Activated T-helper 2 cell treated with anti-CD3 and anti-CD28 coated beads, Interferon-gamma antibody, Interleukin-2, Interleukin-4, amounts not matched to agents 10 μg/mL and 5 μg/mL and 100 μg/mL, durations not matched to agents 14 hours and 24 hours and 36 hours (primary cell): ENCODE measurements at places on chromosomes 4 and X.
A peak's percentile ranks its signal among the peaks of the same experiment; 100 is the strongest.

DNA sequence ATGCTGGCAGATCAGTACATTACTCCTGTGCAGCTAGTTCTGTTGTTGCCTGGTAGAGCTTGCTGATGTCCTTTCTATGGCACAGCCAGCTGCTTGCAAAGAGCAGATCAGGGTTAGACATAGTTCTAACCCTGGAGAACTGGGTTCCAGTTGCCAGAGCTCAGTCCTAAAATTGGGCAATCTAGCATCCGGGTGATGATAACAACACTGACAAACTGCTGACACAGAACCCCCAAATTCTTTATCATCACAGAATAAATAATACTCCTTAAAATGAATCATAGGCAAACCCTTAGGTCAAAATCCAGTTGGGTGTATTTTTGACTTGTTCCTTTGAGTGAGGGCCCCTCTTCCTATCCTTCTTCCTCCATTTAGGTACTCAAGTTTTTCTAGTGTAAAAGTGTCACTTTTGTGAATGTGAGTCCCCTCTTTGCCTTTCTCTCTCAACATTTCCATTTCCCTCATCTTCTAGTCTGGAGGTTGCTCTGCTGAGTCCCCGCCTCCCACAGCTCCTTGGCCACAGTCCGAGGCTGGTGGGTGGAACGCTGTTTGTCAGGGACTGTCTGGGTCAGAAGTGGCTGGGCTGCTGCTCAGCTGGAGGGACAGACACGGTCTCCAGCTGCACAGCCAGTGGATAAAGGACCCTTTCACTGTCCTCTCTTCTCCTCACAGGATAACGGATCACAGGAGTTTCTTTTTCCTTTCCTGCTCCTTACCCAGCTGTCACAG, 93.6 kb upstream of the RASGEF1B start:
- H3K36me3 ChIP-seq = no peaks in the 10 kb centered on the region
- peaks cover 6% of the 10 kb centered on the region for H3K4me1 ChIP-seq
- no peak for DNase-seq
- peaks cover 5% of the 10 kb centered on the region for H3K27me3 ChIP-seq

DNA sequence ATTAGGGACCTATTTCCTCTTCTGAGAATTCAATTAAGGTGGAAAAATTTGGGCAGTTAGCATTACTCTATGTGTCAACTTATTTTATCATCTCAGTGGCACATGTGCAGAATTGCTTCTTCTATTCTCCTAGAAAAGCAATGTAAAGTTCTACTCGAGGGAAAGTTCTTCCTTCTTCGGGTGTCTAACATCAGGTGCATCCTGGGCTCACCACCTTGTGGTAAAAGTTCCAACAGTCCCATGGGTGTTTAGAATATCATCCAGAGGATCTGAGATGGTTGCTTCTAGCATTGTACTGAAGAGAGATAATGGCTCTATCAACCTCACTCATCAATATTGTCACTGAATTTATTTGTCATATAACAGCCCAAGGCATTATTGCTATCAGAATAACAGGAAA, 969.7 kb downstream of the PDHA2 start:
- H3K4me3 ChIP-seq = no peak overlapping the region
- no peaks in the 10 kb centered on the region for H3K36me3 ChIP-seq
- H3K27me3 ChIP-seq = no peaks in the 10 kb centered on the region
- no peak overlapping the region for H3K27ac ChIP-seq
- no peaks in the 10 kb centered on the region for H3K4me1 ChIP-seq
- DNase-seq = no peak

DNA sequence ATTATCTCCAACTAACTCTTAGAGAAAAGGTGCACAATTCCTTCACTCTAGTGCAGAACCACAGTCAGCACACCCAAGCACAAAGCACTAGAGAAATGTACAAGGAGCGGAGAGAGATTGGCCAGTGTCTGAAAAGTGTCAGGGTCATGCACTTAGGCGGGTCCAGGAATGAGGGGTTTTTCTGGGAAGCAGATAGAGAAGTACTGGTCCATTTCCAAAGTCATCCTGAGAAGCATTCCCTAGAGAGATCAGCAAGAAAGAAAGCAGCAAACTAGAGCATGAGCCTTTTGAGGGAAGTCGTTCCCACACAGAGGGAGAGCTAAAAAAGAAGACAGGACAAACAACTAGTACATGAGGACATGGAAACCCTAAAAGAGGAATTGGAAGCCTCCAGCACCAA, 168.1 kb upstream of the MAP3K15 start:
- no peak for DNase-seq
- H3K27me3 ChIP-seq = no peaks in the 10 kb centered on the region
- peaks cover 52% of the 10 kb centered on the region for H3K36me3 ChIP-seq
- peak overlapping the region; percentile 75 for H3K4me3 ChIP-seq

- H3K4me3 ChIP-seq = no peak overlapping the region
- no peaks in the 10 kb centered on the region for H3K36me3 ChIP-seq
- no peaks in the 10 kb centered on the region for H3K27me3 ChIP-seq
- no peaks in the 10 kb centered on the region for H3K4me1 ChIP-seq
- no peak for DNase-seq
- no peak overlapping the region for H3K27ac ChIP-seq
Observed at GRCh38 chrX:120264341-120264740, 13.7 kb downstream of the ZBTB33 start.

- no peaks in the 10 kb centered on the region for H3K27me3 ChIP-seq
- no peak overlapping the region for H3K27ac ChIP-seq
- H3K4me1 ChIP-seq = peaks cover 32% of the 10 kb centered on the region
- no peak for DNase-seq
- H3K4me3 ChIP-seq = no peak overlapping the region
- H3K36me3 ChIP-seq = peaks cover 29% of the 10 kb centered on the region
Observed at GRCh38 chr4:169601016-169601771, 11.2 kb downstream of the NEK1 start.

GRCh38 chr4:3460926-3461325, 2.2 kb upstream of the DOK7 start:
- H3K4me1 ChIP-seq = no peaks in the 10 kb centered on the region
- no peak overlapping the region for H3K27ac ChIP-seq
- no peaks in the 10 kb centered on the region for H3K36me3 ChIP-seq
- no peak overlapping the region for H3K4me3 ChIP-seq
- peaks cover 11% of the 10 kb centered on the region for H3K27me3 ChIP-seq

DNA sequence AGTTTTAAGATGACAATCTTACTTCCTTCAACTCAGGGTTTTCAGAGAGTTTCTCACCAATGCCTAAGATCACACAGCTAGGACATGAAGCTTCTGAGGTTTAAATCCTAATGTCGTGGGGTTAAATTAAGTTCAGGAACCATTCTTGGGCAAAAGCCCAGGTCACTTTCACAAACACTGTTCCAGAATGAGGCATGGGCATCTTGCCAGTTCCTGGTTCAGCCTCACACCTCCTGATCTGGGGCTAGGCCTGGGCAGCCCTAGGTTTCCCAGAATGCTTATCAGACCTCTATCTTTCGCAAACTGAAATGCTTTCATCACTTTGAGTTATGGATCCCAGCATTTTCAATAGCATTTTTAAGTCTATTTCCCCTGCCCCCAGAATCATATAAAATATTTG, 224.8 kb upstream of the EDA2R start:
- H3K27me3 ChIP-seq = no peaks in the 10 kb centered on the region
- no peaks in the 10 kb centered on the region for H3K4me1 ChIP-seq
- H3K27ac ChIP-seq = no peak overlapping the region

- no peaks in the 10 kb centered on the region for H3K27me3 ChIP-seq
- no peak for DNase-seq
- peaks cover 57% of the 10 kb centered on the region for H3K4me1 ChIP-seq
Observed at GRCh38 chr4:26400132-26400531, 79.3 kb downstream of the RBPJ start.

GRCh38 chrX:6558979-6559378, 24.1 kb upstream of the VCX3A start:
- no peak overlapping the region for H3K27ac ChIP-seq
- DNase-seq = no peak
- H3K36me3 ChIP-seq = no peaks in the 10 kb centered on the region
- H3K4me1 ChIP-seq = no peaks in the 10 kb centered on the region
- H3K27me3 ChIP-seq = no peaks in the 10 kb centered on the region

DNA sequence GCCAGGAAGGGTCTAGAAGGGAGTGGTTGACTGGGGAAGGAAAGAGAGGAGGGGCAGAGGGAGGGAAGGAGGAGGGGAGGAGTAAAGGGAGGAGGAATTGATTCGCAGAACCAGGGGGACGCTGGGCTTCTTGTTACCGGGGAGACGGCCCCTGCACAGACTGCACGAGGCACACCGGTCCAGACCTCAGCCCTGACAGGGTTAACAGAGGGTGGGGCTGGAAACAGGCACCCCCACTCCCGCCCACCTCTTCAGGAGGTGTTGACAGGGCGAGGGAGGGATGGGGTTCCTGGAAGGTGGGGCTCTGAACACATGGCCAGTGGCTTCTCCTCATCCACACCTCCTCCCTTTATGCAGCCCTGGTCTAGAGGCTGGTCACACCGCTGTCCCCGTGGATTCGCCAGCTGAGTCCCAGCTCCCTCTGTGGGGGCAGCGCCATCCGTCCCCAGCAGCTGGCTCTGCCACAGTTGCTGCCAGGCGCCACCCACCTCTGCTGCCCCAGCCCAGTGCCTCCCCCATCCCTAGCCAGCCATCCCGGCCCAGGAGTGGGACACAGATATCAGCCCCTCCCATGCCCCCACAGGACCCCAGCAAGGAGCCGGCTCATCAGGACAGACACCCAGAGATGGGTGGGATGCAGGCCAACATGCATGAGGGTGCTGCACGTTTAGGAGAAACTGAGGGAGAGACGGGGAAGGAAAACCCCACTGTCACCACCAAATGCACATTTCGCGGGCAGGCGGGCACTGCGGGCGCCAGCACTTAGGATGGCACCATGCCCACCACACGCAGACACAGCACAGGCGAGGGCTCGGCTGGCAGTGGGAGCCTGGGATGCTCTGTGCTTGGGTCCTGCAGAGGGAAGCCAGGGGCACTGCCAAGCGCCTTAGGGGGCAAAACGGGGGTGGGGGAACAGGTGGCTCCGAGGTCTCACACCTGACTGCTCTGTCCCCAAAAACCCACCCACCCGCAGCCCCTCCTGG, 87.6 kb downstream of the ABLIM2 start:
- no peaks in the 10 kb centered on the region for H3K27me3 ChIP-seq
- H3K4me3 ChIP-seq = no peak overlapping the region
- DNase-seq = no peak
- no peaks in the 10 kb centered on the region for H3K36me3 ChIP-seq
